ENCODE measurements at places on chromosomes 6 and 20.

GRCh38 chr20:8304124-8304816 lies 172.2 kb downstream of the PLCB1 start:
- no peak for DNase-seq

DNA sequence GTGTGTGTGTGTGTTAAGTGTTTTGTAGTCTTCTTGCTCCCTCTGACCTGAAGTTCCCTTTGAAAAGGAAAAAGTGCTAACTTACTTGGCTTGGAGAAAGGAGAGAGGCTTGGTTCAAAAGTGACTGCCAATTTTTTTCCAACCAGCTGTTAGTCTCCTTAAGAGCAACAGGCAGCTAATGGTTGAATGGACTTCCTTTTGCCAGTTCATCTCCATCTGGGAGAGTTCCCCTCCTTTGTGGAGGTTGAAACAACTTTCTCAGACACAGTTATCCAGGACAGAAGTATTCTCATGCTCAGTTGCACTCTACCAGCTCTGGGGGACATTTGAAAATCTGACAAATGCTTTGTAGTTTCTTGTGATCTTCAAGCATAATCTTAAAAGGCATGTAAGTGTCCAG lies 4.5 kb downstream of the RIPOR2 start:
- no peak for DNase-seq

- no peak for DNase-seq
Measured at GRCh38 chr6:148990403-148990802, 243.6 kb downstream of the UST start.

DNA sequence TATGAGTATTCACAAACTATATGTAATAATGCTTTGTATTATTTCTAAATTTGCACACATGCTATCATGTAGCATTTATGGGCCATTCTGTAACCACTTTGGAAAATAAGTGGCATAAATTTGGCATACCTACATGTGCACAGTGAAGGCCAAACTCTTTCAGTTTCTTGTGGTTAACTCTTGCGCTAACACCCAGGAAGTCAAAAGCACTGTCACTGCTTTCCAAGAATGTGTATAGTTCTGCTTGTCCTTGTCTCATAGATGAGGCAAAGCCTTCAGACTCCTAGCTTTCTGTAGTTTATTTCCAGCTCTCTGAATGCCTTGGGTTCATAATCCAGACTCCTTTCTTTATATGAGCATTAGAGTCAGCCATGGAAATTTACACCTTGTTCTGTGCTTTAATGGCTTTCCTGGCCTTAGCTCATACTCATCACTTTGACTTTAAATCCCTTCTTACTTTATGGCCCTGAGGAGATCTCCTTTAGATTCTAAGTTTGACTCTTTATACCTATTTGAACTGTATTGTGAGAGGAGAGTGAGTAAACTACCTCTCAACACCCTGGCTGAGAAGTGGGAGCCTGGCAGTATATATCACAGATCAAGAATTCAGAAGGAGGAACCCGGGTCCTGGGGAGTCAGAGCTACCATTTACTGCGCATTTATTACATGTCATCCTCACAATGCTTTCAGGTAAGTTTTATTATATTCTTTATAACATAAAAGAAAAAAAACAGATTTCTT lies 949 bp upstream of the SLC17A3 start:
- DNase-seq, result no peak

- no peak for DNase-seq
Measured at GRCh38 chr6:9370480-9370879, 935.1 kb upstream of the SLC35B3 start.
